Osteocyte (in vitro differentiated cells): ENCODE measurements at places on chromosomes 6 and 20.

DNA sequence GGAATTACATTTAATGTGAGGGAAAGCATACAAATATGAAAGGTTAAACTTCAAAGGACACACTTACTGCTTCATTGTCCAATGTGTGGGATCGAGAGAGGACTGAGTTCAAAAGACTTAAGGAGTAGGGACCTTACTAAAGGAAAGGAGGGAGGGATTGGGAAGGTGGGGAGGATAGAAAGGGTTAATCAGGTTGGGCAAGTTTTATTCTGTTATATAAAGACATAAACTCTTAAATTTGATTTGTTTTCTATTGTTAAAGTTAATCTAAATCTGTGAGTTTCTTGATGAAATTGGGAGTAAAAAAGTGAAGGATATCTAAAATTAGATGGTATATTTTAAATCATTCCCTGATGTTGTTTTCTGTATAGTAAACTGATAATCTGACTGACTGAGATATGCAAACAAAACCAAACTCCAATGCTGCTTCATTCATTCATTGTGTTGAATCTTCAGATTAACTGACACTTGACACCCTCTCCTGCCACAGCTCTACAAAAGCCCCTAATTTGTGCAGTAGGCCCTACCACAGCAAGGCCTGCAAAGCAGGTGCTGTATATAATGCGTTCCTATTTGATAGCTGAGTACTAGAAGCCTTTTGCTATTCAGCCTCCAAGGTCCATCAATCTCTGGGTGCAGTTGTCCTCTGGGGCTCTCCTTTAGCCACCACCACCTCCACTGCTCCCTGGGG lies 1.3 kb upstream of the UBE2J1 start:
- no peak for DNase-seq

- DNase-seq = no peak
Measured at GRCh38 chr20:46119028-46119546, 973 bp downstream of the CD40 start.

- DNase-seq = peak; percentile 53
Measured at GRCh38 chr20:23264545-23264944, 86.0 kb upstream of the NXT1 start.

GRCh38 chr6:150924808-150925589 lies 59.5 kb downstream of the MTHFD1L start:
- DNase-seq = peak; percentile 60

DNA sequence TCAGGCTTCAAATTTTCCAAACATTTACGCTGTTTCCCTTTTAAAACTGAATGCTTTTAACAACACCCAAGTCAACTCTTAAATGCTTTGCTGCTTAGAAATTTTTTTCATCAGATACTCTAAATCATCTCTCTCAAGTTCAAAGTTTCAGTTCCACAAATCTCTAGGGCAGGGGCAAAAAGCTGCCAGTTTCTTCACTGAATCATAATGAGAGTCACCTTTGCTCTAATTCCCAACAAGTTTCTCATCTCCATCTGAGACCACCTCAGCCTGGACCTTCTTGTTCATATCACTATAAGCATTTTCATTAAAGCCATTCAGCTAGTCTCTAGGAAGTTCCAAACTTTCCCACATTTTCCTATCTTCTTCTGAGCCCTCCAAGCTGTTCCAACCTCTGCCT lies 69.1 kb downstream of the RNF217 start:
- DNase-seq = no peak

GRCh38 chr20:41869261-41869660 lies 251.1 kb upstream of the CHD6 start:
- no peak for DNase-seq

DNA sequence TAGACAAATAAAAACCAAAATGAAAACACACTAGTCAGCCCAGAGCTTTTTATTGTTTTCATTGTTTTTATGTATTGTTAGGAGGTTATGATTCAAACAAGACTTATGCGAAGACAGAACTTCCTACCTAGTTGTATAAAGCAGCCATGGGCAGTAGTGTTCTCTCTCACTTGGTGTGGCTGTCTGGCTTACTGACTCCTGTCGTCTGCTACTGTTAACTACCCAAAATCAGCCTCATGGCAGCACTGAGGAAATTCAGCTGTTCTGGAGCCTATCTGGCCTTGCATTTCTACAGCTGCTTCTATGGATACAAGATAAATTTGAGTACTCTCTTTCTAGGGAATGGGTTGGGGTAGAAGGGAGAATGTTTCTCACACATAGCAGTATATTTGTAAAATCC lies 20.4 kb downstream of the VTA1 start:
- DNase-seq = no peak

DNA sequence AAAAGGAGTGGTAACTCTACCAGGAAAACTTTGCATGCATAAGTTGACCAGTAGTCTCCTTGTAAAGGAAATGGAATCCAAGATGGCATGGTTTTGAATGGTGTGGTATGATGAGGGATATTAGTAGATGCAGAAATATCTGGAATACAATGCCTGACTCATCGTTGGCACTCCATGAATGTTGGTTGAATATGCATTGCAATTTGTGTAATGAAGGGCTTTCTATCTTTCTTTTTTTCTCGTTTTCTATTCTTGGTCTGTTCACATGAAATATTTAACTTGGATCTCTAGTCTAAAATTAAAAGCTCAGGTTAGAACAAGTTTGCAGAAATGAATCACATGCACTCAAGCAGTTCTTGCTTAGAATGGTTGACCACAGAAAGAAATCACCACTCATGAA lies 277.3 kb upstream of the PRND start:
- DNase-seq = no peak

DNA sequence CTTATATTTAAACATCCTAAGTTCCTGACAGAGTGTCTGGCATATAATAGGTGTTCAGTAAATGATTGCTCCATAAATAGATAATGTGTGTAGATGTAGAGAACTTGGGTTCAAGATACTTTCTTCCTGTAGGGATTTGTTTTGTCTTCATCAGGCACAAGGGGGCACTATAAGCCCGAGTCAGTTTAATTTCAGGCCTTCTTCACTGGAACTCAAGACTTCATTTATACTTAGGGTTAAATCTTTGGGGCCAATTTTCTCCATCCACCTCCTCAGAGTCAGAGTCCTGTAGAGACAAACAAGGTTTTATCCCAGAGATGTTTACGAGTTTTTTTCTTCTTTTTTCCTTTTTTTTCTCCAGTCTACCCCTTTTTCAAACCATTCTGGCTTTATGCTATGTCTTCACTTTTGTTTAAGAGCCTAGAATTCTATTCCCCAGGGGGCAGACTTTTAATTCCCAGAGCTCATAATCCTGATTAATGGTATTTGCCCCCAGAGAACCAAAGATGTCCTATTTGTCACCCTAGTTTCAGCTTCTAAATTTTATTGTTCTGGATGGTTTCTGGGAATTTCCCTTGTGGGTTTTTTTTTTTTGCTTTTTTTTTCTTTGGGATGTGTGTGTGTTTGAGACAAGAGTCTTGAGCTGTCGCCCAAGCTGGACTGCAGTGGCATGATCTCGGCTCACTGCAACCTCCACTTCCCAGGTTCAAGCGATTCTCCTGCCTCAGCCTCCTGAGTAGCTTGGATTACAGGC lies 88.4 kb downstream of the HFE start:
- DNase-seq = no peak

DNA sequence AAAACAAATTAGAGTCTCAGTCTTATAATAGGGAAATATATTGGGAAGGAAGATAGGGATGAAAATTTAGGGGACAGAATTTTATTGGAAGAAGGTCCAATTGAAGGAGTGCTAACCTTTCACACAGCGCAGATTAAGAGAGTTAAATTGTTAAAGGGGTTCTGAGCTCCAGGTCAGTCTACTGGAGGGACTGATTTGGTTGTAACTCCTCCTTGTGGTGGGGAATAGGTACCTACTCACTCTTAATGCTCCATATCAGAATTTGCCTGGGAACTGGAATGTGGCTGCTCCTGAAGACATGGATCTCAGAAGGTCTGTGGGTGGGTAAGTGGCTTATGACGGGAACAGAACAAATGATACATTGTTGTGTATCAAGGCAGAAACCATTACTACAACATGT lies 143.5 kb downstream of the FLRT3 start:
- no peak for DNase-seq

DNA sequence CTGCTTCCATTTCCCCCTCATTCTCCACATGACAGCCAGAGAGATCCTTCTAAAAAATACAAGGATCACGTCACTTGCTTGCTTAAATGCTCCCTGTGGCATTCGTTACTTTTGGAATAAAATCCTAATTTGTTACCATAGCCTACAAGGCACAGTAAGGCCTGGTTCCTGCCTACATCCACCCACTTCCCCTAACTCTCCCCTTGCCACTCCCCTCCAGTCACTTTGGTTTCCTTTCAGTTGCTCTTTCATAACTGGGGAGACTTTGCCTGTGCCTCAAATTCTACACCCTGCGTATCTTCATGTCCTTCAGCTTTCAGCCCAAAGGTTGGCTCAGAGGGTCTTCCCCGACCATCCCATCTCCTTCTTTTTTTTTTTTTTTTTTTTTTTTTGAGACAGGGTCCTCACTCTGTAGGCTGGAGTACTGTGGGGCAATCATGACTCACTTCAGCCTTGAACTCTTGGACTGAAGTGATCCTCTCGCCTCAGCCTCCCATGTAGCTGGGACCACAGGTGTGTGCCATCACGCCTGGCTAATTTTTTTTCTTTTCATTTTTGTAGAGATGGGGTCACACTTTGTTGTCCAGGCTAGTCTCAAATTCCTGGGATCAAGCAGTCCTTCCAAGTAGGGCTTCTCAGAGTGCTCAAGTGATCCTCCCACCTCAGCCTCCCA lies 12.5 kb downstream of the ID1 start:
- DNase-seq = no peak

GRCh38 chr6:64683682-64684081 lies 1023.3 kb downstream of the EYS start:
- no peak for DNase-seq

DNA sequence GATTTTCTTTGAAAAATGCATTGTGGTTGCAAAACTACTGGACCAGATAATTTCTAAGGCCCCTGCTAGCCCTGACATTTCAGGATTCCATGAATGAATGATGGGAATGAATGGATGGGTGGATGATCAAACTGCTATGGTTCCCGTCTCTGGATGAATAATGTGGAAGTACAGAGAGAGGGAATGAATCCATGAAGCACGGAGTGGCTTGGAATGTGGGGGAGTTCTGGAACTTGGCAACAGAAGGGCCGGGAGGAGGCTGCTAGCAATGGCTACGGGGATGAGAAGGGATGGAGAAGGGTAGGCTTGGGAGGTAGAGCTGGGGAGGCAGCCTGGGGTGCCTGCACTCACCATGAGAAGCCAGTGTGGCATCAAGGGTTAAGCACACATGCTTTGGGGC lies 84.8 kb downstream of the NCR2 start:
- no peak for DNase-seq

DNA sequence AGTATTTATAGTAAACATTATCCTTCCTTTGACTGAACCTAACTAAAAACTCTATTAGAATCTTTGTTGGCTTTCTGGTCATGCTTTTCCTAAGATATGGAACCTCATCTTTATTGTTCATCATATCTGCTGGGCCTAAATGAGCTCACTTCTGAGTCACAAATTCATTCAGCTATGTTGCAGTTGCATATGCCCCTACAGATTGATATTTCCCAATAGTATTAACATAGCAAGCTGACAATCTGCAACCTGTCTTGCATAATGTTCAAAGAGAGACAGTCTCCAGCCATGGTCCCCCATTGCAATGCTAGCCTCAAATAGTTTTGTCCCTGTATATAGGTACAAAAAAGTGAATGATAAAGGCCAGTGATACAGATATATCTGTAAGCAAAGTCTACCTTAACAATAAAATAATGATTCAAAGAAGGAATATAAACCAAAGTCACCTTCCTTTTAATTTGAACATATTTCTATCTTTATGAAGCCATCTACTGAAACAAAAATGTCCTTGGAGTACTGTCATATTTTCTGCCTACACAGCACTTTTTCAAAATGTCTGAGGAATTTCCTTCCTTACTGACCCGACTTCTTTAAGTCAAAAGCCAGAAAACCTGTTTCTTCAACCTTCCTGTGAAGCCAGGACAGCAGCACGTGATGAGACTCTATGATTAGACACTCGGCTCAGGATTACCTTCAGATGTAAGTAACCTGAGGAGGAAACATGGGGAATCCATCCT lies 140.7 kb downstream of the UBE3D start:
- DNase-seq = no peak

DNA sequence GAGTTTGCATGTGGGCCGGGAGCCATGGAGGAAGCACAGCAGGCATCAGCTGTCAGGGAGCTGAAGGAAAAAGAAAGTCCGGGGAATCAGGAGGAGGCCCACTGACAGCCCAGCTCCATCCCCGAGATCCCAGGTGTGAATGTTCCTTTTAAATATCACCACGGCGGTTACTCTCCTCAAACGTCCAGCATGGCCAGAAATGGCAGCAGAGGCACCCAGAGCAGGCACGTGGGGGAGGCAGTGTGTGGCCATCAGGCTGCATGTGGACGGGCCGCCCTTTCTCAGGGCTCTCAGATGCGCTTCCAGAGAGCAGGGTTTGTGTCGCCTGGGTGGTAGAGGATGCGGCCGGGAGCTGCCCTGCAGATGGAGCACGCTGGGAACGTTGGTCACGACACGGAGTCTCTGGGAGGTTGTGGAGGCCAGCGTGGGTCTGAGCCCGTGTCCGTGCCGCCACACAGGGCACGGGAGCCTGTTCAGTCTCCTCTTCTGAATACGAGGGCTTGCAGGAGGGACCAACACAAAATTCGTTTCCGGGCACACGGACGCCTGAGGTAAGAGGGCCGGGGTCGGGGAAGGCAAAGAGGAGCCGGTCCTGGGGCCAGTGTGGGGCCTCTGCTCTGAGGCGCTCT lies 45.3 kb upstream of the DACT2 start:
- no peak for DNase-seq

GRCh38 chr6:161237176-161237575 lies 36.7 kb downstream of the AGPAT4 start:
- DNase-seq = no peak

DNA sequence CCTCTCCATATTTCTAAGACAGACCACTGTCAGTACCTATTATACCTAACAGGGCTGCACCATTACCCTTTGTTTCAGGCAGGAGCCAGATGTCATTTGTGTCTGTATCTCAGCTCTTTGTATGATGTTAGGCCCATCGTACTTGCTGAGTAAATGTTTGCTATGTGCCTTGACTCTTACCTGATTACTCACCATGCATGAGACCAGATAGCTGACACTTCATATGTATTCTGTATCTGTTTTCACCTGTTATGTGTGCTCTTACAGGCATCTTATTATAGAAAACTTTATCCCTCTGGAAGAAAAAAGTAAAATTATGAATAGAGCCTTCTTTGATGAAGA lies 31.7 kb upstream of the ASXL1 start:
- DNase-seq = no peak
